ENCODE measurements at places on chromosomes 3 and 15.

- no peak for DNase-seq
Measured at GRCh38 chr15:43871835-43872234, 45.0 kb downstream of the WDR76 start.

- DNase-seq = no peak
Measured at GRCh38 chr15:38854506-38854905, 289.9 kb upstream of the RASGRP1 start.

DNA sequence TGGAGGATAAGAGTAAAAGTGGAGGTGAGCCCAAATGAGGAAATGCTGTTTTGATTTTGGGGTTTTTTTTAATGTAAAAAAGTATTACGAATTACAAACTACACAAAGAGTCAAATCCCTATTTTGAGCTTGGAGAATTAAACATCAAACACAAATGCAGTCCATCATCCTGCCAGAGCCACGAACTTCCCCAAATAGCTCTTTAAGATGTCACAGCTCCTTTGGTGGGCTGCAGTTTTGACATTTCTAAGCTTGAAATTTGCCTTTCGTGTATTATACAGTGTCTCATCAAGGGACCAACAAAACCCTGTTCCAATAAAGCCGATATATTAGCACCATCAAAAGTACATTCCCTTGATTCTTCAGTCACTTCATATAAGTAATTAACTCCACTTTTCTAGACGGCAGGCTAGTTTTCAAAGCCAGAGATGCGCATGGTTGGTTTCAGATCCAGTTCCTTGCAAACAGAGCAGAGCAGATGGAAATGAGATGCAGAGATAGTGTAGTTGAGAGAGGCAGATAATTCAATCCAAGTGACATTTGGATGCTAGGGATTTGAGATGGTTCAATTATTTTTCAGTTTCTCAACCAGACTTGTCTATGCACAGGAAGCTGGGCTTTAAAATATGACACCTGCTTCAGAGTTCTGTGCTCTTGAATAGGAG is 580.9 kb downstream of the EDEM1 start:
- DNase-seq = no peak

DNA sequence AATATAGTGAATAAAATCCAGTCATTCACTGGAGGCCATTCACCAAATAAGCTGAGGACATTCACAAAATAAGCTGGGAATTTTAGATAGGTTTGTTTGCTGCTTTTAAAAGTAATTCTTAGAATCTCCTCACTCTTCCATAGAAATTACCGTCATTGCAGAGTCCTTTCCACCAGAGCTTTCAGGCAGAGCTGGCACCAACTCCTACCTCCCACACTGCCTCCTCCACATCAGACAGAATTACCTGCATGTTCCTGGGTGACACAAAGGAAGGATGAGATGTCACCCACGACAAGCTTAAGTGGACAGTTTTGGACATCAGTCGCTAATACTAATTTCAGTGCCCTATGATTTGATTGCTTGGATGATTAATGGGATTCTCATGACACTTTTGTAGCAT is 1113.2 kb downstream of the IGSF11 start:
- DNase-seq = no peak

GRCh38 chr3:152737021-152737908 is 97.7 kb upstream of the P2RY1 start:
- no peak for DNase-seq
